ENCODE measurements at places on chromosomes 1 and 21.

GRCh38 chr1:228867951-228868730, 132.9 kb downstream of the RHOU start:
- DNase-seq, result no peak

DNA sequence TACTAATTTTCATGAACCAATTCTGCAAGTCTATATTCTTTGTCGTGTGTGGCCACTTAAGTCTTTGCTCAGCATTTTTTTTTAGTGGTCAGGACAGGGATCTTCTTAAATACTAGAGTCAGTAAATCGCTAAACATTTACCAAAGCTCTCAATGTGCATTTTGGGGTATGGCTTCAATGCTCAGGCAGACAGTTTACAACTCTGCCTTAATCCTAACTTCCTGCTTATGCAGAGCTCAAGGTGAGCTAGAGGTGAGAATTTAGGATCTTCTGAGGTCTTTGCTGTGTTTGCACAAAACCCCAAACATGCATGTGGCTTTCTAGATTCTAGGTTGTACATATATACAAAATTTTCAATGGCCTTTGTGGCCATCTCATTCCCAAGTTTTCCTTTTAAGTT, 153.0 kb downstream of the DNM3 start:
- DNase-seq, result no peak

- peak; percentile 23 for DNase-seq
Measured at GRCh38 chr21:24375201-24375600, 1232.1 kb downstream of the MRPL39 start.

- no peak for DNase-seq
Measured at GRCh38 chr1:167538657-167539056, 14.9 kb downstream of the CREG1 start.

DNA sequence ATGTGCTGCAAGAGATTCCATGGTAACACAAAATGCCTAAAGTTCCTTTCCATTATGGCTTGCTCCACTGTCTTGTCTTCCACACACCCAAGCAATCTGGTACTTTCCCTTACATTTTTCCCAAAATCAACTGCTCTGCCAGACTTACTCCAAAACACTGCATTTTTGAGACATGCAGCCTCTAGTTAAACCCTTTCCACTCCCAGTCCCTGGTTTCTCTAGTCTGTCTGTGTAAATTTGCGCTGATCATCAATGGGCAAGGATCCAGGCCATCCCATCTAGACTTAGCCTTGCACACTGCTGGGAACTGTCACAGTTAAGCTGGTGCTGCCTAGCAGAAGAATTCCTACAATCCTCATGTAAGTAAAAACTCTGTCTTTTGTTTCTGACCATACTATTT, 47.8 kb downstream of the DAB1 start:
- DNase-seq, result no peak

GRCh38 chr1:31663622-31664452, 19.2 kb upstream of the PEF1 start:
- peak; percentile 63 for DNase-seq

Data from stimulated activated CD4-positive, alpha-beta T cell treated with anti-CD3 and anti-CD28 coated beads, Interleukin-2, amount 100 ng/mL, for 48 hours (primary cell).